ENCODE measurements at places on chromosomes 16 and 17. TPM values are rescaled to one million over a fixed set of nuclear protein-coding genes. Genes with fewer than 3 reads are reported as not detected.

The OR2C1 gene
- not detected for total RNA-seq

- peak; percentile 99 for ATAC-seq
These were observed 12.0 kb downstream of the TBC1D24 start for GRCh38 chr16:2486645-2487516.

DNA sequence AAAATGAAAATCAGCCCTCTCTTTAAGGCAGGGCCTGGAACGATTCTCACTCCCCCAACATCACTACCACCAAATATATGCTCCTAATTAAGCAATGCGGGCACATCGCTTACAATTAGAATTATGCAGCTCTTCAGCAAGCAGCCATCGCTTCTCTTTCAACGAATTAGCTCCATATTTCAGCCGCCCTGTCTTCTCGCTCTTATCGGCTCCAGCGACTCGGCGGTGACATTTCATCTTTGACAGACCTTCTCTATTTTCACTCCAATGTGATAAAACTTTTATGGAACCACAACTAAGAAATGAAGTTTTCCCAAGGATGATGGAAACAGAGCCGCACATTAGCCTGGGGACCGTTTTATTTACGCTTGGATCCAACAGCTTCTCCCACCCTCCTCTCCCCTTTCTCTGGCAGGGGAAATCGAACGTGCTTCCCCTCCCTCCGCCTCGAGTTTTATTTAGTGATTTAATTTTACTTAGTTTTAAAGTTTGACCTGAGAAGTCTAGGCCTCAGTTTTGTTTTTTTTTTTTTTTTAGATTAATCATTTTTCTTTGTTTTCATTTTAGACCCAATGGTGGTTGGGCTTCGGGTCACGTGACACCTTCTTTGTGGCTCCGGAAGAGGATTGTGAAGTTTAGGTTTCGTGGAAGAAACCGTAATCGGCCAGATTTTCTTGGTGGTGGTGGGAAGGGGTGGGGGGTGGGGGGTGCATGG, 3.1 kb upstream of the HOXB2 start:
- no peak for ATAC-seq

The GFAP gene
- total RNA-seq: not detected

The OR3A3 gene
- not detected for total RNA-seq

DNA sequence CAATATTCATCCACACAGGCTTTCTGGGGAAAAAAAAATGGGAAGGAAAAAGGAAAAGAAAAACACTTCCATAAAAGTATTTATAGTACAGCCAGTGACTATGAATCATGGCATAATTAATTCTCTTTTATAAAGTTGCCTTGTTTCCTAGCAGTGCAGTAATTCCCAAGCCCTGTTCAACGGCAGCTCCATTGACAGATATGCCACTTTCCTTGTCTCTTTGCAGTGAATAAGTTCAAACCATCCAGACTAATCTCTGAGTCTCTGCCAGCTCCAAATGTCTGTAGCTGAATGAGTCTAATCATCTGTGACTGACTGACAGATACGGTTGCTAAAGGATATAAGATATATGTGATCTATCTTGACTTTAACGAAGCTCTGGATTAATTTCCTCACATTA, 52.9 kb upstream of the KCNJ16 start:
- ATAC-seq: no peak

- no peak for ATAC-seq
These were observed 181.9 kb downstream of the UTP18 start for GRCh38 chr17:51442088-51442865.

GRCh38 chr17:2336852-2337543, at the start of gene SGSM2:
Gene SGSM2 (plus strand): TSS chr17:2337501. CDS start chr17:2337689, 188 bp downstream.
- peak; percentile 45 for ATAC-seq

- ATAC-seq: no peak
These were observed 20.9 kb downstream of the FCSK start for GRCh38 chr16:70475054-70475871.

The KRTAP4-1 gene
- total RNA-seq: not detected

DNA sequence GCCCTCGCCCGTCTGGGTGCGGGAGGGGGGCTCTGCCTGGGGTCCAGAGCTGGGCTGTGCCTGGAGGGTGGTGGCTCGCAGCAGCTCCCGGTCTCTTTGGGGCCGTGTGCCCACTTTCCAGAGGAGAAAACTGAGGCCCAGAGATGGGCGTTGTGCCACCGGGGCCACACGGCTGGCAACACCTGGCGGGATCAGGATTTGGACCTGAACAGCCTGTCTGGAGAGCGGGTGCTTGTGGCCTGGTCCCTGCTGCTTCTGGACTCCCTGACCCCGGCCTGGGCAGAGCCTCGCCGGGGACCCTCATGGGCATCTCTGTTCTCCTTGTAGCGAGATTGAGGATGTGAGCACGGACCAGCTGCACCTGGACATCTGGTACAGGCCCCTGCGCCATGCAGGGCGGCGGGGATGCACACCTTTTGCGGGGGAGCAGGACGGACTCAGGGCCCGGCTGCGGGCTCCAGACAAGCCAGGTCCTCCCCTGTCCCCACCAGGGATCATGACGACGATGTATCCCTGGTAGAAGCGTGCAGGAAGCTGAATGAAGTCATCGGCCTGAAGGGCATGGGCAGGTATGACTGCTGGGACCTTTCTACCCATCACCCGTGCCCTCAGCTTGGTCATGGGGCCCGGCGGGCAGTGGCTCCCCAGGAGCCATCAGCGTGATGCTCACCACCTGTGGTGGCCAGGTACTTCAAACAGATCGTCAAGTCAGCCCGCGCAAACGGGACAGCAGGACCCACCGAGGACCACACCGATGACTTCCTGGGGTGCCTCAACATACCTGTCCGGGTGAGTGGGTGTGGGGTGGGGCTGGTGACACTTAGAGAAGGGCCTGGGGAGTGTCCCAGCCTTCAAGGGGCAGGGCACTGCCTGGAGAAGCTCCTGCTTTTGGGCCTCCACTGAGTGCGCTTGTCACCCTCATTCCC, 8.3 kb downstream of the BAIAP3 start:
- no peak for ATAC-seq

GRCh38 chr16:7351610-7352510, 19.2 kb downstream of the RBFOX1 start:
- no peak for ATAC-seq

The PIRT gene
- total RNA-seq: not detected

DNA sequence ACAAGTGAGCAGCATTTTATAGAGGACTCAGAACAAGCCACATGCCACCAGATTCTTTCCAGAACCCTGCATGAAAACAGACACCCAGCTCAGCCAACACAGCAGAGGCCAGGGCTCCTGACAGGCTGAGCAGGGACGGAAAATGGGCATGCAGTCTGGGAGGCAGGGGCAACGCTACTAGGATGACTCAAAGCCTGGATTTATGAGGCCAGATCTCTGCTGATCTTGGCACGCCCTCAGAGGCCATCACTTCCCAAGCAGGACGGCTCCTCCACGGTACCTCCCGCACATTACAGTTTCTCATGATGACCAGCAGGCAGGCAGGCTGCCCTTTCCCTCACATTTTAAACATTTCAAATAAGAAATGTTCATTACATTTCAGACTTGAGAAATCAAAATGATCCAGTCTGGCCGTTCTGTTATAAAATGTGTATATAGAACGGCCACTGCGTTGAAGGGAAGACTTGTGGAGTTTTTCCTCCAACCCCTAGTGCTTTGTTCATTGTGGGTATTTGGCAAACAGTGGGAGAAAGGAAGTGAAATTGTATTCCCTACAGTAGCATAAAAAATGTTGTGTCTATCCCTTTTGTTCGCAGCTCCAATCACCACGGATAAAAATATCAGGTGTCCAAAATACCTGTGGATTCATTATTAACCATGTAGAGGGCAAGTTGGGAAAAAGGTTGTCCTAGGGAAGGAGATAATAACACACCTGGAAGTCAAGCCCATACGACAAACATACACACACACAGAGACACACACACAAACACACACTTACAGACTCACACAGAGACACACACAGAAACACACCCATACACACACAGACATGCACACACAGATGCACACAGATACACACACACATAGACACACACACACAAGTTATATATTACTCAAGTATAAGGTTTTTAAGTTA, 64.8 kb upstream of the ADAMTS18 start:
- no peak for ATAC-seq

The C17orf78 gene
- not detected for total RNA-seq

DNA sequence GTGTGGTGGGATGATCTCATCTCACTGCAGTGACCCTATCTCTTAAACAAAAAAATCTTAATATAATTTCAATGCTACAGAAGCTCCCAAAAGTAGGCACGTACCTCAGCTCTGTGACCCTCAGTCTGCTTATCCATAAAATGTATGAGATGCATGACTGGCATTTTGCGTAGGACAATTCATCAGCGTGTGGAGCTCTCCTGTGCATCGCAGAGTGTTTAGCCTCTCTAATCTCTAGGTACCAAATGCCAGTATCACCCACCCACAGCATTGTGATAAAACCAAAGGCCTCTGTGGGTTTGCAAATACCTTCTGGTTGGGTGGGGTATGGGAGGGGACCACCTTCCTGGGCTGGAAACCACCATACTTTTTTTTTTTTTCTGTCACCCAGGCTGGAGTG, 19.0 kb upstream of the TUBG2 start:
- ATAC-seq: no peak

The CORO1A gene
- total RNA-seq: 649 TPM

GRCh38 chr17:35895636-35896587, 15.8 kb upstream of the CCL5 start:
- ATAC-seq: peak; percentile 81

DNA sequence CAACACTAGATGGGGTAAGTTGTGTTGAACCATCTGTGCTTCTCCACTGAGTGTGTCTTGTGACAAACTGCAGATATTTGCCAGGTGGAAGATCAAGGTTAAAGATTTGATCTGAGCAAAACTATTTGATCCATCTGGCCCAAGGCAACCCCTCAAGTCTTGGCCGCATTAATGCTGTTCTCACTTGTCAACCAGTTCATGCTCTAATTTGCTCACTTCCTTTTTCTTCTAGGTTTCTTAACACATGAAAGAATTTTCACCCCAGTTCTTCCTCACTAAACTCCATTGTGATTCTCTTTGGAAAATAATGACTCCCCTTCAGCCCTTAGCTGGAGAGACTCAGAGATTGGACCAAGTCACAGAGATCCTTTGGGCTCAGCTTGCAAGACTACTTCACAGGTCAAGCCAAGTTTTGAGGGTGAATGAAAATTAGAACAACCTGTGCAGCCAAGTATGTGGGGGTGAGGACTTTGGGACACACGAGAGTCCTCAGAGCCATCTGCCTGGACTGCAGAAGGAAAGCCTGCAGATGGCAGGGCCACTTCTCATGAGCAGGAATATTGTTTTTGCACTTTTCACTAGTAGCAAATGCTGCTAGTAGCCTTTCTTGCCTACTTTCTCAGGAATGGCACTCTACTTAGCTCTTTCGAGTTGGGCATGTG, 166.5 kb downstream of the AXIN2 start:
- no peak for ATAC-seq

The ALDOA gene
- total RNA-seq: 2,200 TPM

All from activated T-helper 17 cell treated with anti-CD3 and anti-CD28 coated beads, Interleukin-2, amount 50 U/mL, for 72 hours (primary cell).